ENCODE measurements at places on chromosomes 16 and 17. TPM values are rescaled to one million over a fixed set of nuclear protein-coding genes. Genes with fewer than 3 reads are reported as not detected.

Gene ZG16B
- total RNA-seq, result 1.3 TPM

Gene NDUFB10
- 532 TPM for total RNA-seq

Gene KRTAP2-1
- not detected for total RNA-seq

Gene SETD1A
- 3.6 TPM for total RNA-seq

Gene MATCAP1
- total RNA-seq, result 35.4 TPM

Gene ASPHD1
- 0.61 TPM for total RNA-seq

Gene ABCA8
- total RNA-seq, result 39.5 TPM

Gene AANAT
- not detected for total RNA-seq

Gene OR3A3
- total RNA-seq, result not detected

Gene KRT32
- not detected for total RNA-seq

Gene ACAP1
- 1.5 TPM for total RNA-seq

Gene TPSB2
- total RNA-seq, result 36.2 TPM

Gene CFAP52
- total RNA-seq, result not detected

Gene TNFSF13
- total RNA-seq, result 56.9 TPM

Gene KRT33A
- total RNA-seq, result not detected

Gene PYY
- total RNA-seq, result not detected

Gene USP7
- 223 TPM for total RNA-seq

Gene SP2
- 18.7 TPM for total RNA-seq

Gene RNF222
- not detected for total RNA-seq

Gene OMG
- not detected for total RNA-seq

Gene CD300LB
- 0.48 TPM for total RNA-seq

Gene ITGAD
- total RNA-seq, result 0.12 TPM

Gene KRTAP17-1
- total RNA-seq, result not detected

Gene ARSG
- 0.59 TPM for total RNA-seq

Gene NGFR
- total RNA-seq, result 47.9 TPM

Gene CAPN15
- 27.7 TPM for total RNA-seq

Gene KCTD11
- total RNA-seq, result 2.6 TPM

Gene DHRS7C
- not detected for total RNA-seq

Gene ZNF785
- total RNA-seq, result 23.6 TPM

Gene CYGB
- 7.8 TPM for total RNA-seq

Gene STRADA
- 14.1 TPM for total RNA-seq

Gene ZG16
- total RNA-seq, result not detected

Gene MMP15
- total RNA-seq, result under 0.01 TPM

Gene KRT28
- total RNA-seq, result not detected

Gene ENPP7
- total RNA-seq, result not detected

Gene LRRC46
- 1.5 TPM for total RNA-seq

Gene CCL14
- total RNA-seq, result 0.97 TPM

Gene RNF227
- total RNA-seq, result 9.8 TPM

Gene CIBAR2
- not detected for total RNA-seq

Gene CAMTA2
- 7.3 TPM for total RNA-seq

Gene DHX58
- 17.3 TPM for total RNA-seq

Gene NAA38
- 94.7 TPM for total RNA-seq

Data from uterus (tissue), 4 donors.